Glutamatergic neuron (in vitro differentiated cells): ENCODE measurements at places on chromosomes 1 and 21. TPM values are rescaled to one million over a fixed set of nuclear protein-coding genes. Genes with fewer than 3 reads are reported as not detected.
A peak's percentile ranks its signal among the peaks of the same experiment; 100 is the strongest.

Gene FCRLA
- 0.39 TPM for total RNA-seq

Gene PEX19
- 48.8 TPM for total RNA-seq

Gene GPATCH3
- total RNA-seq, result 17.3 TPM

Gene ALG14
- 4.7 TPM for total RNA-seq

Gene MTX1
- total RNA-seq, result 26.1 TPM

Gene GPR161
- total RNA-seq, result 69.3 TPM

Gene RPS27
- total RNA-seq, result 881 TPM

Gene SLC35F3
- 0.98 TPM for total RNA-seq

Gene PCAT6
- total RNA-seq, result 7.7 TPM

DNA sequence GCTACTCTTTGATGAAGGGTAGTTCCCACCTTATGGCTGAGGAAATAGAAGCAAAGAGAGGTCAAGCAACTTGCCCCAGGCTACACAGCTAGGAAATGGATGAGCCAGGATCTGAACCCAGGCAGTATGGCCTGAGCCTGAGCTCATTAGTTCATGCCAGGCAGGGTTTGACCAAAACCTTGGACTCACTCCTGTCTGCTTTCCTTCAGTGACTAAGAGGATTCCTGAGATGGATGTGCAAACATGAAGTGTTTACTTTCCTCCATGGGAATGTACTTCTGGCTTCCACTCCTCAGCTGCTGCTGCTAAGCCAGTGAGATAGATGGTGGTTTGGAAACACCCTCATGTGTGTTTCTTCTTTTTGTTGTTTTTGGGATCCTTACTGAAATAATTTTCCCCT is 35.1 kb upstream of the ERRFI1 start:
- DNase-seq, result no peak
- peaks cover 3% of the 10 kb centered on the region for H3K36me3 ChIP-seq
- H3K27me3 ChIP-seq, result no peaks in the 10 kb centered on the region

DNA sequence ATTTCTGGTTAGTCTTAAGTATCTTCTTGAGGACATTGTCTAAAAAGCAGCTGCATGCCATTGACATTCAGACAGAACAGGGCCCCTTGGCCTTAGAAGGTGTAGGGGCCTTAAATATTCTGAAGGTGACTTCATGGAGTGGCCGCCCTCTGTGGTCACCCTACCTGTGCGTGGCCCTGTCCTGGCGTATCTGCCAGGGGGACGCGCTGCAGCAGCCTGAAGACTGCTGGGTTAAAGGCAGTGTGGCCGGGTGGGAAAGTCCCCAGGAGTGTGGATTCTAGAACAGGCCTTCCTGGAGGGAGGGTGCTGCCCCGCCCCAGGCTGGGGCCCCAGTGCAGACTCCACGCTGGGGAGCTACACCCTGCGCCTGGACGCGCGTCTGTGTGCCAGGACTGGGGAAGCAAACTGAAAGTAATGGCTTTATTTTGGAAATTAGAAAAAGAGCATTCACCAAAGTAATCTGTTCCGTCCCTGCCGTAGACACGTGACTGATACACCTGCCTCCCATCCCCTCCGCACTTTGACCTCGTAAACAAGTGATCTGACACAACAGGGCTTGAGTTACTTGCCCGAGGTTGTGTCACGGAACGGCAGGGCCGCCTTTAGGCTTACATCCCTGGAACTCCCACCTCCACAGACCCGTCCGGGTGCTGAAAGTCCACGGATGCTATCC is 1.8 kb downstream of the AGPAT3 start:
- peaks cover 2% of the 10 kb centered on the region for H3K36me3 ChIP-seq
- no peak overlapping the region for H3K27ac ChIP-seq
- peaks cover 9% of the 10 kb centered on the region for H3K27me3 ChIP-seq
- no peak for DNase-seq

- H3K4me1 ChIP-seq, result no peaks in the 10 kb centered on the region
- DNase-seq, result no peak
- no peak overlapping the region for H3K4me3 ChIP-seq
- no peak overlapping the region for H3K27ac ChIP-seq
- H3K36me3 ChIP-seq, result no peaks in the 10 kb centered on the region
- H3K27me3 ChIP-seq, result no peaks in the 10 kb centered on the region
Observed at GRCh38 chr1:51867479-51868232, 10.9 kb downstream of the NRDC start.

- peaks cover 4% of the 10 kb centered on the region for H3K36me3 ChIP-seq
- no peak overlapping the region for H3K4me3 ChIP-seq
- DNase-seq, result no peak
- H3K27me3 ChIP-seq, result peaks cover 7% of the 10 kb centered on the region
- peaks cover 19% of the 10 kb centered on the region for H3K4me1 ChIP-seq
- no peak overlapping the region for H3K27ac ChIP-seq
Observed at GRCh38 chr1:37410815-37411214, 63.6 kb upstream of the ZC3H12A start.

- peaks cover 19% of the 10 kb centered on the region for H3K4me1 ChIP-seq
- H3K4me3 ChIP-seq, result peak overlapping the region; percentile 83
- no peak overlapping the region for H3K27ac ChIP-seq
- peaks cover 35% of the 10 kb centered on the region for H3K27me3 ChIP-seq
- no peaks in the 10 kb centered on the region for H3K36me3 ChIP-seq
Observed at GRCh38 chr21:36707763-36708285, 8.9 kb downstream of the SIM2 start.

DNA sequence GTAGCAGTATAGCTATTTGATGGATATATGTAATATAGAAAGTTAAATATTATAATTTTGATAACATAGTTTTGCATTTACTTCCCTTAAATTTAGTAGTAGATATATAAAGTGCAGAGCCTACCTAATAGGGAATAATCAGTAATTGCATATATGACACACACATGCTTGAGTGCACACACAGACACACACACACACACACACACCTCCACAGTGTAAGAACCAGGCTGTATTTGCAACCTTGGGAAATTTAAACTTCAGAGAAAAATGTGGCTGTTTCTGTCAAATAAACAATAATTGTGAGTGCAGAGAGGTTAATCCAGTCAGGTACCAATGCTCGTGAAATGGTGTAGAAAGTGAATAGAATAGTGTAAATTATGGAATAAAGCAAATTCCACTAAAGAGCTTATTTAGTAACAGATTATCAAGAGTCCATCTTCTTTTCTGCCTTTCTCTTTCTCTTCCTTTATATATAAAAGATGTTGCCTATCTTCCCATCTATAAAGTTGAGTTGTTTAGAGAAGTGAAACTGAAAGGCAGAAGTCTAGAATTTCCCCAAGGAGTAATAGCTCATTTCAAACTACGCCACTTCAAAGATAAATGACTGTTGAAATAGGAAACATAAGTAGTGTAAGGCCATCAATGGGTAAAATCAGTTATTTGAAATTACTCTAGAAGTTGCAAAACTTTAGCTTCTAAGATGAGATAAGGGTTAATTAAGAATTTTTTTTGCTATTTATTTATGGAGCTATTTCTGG is 273.7 kb downstream of the SRGAP2C start:
- no peaks in the 10 kb centered on the region for H3K36me3 ChIP-seq
- no peaks in the 10 kb centered on the region for H3K27me3 ChIP-seq
- no peaks in the 10 kb centered on the region for H3K4me1 ChIP-seq

GRCh38 chr1:218546314-218546713 is 201.2 kb downstream of the TGFB2 start:
- no peak overlapping the region for H3K4me3 ChIP-seq
- H3K36me3 ChIP-seq, result no peaks in the 10 kb centered on the region
- H3K27ac ChIP-seq, result no peak overlapping the region
- no peaks in the 10 kb centered on the region for H3K4me1 ChIP-seq
- H3K27me3 ChIP-seq, result peaks cover 3% of the 10 kb centered on the region

DNA sequence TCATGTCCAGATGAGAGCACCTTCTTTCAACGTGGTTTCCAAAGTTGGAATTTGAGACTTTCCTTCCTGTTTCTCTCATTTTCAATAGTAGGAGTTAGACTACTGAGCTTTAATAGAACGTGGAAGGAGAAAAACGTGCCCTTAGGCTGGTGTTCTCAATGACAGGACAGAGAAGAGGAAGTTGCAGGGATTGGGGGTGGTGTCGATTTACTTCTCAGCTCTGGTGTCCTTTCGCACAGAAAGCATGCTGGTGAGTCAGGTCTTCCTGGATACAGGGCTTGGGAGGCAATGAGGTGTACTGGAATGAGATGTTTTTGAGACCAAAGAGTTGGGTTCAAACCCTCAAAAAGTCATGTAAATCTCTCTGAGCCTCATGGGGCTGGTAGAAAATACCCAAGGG is 67.1 kb downstream of the HIVEP3 start:
- no peak overlapping the region for H3K27ac ChIP-seq
- peaks cover 2% of the 10 kb centered on the region for H3K27me3 ChIP-seq
- peaks cover 4% of the 10 kb centered on the region for H3K4me1 ChIP-seq

DNA sequence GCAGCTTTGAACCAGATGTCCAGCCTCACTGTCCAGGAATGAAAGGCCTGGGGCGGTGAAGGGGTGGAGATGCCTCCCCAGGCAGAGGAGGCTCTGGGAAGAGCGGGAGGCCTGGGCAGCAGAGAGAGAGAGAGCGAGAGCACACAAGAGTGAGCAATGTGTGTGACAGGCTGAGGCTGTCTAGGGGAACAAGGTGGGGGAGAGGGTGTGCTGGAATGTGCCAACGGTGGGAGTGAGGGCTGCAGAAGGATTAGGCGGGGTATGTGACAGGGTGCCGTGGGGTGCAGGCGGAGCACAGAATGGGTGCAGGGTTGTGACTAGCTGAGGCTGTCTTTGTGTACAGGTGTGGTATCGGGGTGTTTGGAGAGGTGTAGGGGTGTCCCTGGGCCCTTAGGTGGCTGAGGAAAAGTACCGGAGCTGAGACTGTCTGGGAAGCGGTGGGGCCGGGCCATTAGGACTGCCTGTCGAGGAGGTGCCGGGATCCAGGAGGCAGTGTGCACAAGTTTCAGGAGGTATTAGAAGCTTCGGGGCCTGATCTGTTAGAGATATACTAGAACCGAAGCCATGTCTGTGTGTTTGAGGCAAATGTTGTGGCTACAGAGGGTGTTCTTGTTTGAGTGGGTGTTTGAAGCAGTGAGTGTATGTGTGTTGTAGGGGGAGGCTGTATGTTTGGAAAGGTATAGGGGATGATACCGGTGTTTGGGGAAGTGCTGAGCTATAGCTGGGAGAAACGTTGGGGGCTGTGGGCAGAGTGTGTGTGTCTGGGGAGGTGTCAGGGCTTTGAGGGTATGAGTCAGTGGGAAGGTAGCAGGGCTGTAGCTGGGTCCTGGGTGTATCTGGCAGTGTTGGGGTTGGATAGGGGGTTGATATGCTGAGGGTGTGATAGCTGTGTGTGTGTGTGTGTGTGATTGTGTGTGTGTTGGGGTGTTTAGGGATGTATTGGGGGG is 9.1 kb downstream of the AHDC1 start:
- H3K36me3 ChIP-seq, result no peaks in the 10 kb centered on the region
- H3K27me3 ChIP-seq, result peaks cover 7% of the 10 kb centered on the region
- peaks cover 34% of the 10 kb centered on the region for H3K4me1 ChIP-seq
- H3K27ac ChIP-seq, result no peak overlapping the region
- no peak overlapping the region for H3K4me3 ChIP-seq

DNA sequence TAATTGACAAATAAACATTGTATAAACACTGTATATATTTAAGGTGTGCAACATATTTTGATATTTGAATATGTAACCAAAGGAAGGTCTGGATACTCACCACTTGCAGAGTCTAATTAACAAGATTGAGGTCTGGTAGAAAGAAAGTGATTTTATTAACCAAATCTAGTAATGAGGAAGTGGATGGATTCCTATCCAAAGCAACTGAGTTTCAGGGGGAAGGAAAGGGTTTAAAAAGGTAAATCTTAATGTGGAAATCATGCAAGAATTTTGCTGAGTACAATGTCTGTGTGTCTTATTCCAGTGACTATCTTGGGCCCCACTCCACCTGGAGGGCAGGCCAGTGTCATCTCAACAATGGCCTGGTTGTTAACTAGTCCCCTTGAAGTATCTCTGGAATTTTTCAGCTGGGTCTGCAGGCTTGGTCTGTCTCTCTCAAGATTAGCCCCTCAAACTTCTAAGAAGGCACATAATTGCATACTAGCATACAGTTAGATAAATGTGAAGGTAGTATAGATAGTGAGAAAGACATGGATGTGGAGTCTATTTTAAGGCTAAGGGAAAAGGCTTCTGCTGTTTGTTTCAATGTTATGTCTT is 262.7 kb upstream of the RGS18 start:
- H3K4me3 ChIP-seq, result no peak overlapping the region
- H3K36me3 ChIP-seq, result no peaks in the 10 kb centered on the region
- H3K27me3 ChIP-seq, result peaks cover 1% of the 10 kb centered on the region
- H3K27ac ChIP-seq, result no peak overlapping the region
